ENCODE measurements at places on chromosomes 1 and 21.

GRCh38 chr1:27152004-27152828 lies 2.7 kb downstream of the SLC9A1 start:
- peak; percentile 47 for DNase-seq

- DNase-seq, result peak; percentile 67
Observed at GRCh38 chr1:200971955-200972711, 51.4 kb downstream of the KIF21B start.

DNA sequence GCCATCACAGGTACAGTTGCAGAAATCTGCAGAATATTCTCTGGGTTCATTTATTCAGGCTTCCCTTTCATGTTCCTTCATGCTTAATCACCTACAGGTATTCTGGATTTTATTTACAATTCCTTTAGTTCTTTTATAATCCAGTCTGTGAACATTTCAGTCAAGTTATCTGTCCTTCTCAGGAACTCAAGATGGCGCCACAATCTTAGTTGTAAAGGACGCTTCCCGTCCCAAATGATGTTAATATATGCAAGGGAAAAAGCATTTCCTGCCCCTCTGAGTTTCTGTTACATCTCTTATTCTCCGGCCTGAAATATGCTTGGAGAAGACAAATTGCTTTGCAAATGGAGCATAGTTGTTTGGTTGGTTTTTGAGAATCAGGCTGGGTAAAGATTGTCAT lies 19.3 kb downstream of the F3 start:
- DNase-seq, result peak; percentile 51

DNA sequence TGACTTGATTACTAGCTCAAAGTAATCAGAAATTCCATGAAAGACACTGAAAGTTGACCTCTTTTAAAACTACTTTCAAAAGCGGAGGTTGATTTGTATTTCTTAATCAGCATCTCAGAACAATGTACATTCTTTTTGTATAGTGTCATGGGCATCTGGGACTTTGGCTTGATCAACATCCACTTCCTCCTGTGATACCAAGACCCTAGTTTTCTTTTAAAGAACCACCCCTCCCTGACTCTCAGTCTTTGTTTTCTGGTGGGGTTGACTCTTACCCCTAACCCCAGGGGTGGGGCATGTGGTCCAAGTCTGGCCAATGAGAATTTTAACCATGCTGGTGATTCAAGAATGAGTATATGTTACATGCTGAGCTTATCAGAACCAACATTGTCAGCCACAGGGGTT lies 21.7 kb upstream of the IRF2BP2 start:
- DNase-seq, result no peak

GRCh38 chr1:8551057-8551456 lies 233.1 kb downstream of the SLC45A1 start:
- no peak for DNase-seq

DNA sequence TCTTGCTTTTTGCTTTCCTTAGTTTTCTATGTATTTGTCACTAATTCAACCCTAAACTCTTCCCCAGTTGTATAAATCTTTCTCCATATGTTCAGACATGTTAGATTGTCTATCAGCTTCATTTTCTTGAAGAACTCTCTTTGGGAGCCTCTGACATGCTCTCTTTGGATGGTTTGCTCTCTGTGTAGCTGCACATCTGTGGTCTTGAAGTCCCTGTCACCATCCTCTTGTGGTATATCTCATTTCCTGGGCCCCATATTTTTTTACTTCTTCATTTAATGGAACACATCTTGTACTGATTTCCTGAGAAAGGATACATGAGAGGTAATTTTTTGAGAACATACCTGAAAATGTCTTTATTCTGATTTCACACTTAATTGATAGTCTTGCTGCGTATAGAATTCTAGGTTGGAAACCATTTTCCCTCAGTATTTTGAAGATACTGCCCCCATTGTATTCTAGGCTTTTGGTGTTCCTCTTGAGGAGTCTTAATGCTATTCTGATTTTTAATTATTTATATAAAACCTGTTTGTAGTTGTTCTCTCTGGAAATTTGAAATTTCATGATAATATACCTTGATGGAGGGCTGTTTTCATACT lies 72.6 kb downstream of the ST3GAL3 start:
- no peak for DNase-seq

DNA sequence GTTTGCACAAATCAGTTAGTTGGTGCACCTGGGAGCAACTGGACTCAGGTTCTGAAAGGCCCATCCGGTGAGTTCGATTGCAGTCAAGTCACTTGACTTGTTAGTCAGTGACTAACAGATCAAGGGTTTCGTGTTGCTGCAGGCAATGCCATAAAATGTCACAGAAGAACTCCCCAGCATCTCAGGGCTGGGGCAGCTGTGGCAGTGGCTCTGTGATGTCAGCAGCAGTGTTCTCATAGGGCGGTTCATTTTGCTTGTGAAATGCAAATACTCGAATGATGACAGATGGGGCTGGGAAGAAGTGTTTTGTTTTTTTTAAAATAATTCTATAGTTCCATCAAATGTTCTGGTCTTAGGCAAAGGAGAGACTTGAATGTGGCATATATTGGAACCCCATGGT lies 287.8 kb downstream of the LMX1A start:
- no peak for DNase-seq

- no peak for DNase-seq
Observed at GRCh38 chr1:242178924-242179708, 180.2 kb upstream of the MAP1LC3C start.

DNA sequence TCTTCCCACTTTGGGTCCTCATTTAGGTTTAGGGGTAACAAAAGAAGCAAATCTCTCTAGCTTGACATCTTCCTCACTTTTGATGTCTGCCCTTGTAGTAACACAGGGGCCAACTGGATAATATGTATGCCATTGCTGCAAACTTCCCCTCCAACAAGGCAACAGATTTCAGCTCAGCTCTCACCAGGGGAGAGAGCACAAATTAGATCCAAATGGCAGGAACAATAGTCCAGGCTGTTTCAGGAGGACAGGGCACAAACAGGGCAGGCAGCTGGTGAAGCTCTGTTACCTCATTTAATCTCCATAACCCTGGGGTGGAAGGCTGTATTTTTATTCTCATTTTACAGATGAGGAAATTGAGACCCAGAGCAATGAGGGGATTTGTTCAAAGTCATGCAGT lies 4.3 kb upstream of the PIK3R3 start:
- DNase-seq, result no peak

DNA sequence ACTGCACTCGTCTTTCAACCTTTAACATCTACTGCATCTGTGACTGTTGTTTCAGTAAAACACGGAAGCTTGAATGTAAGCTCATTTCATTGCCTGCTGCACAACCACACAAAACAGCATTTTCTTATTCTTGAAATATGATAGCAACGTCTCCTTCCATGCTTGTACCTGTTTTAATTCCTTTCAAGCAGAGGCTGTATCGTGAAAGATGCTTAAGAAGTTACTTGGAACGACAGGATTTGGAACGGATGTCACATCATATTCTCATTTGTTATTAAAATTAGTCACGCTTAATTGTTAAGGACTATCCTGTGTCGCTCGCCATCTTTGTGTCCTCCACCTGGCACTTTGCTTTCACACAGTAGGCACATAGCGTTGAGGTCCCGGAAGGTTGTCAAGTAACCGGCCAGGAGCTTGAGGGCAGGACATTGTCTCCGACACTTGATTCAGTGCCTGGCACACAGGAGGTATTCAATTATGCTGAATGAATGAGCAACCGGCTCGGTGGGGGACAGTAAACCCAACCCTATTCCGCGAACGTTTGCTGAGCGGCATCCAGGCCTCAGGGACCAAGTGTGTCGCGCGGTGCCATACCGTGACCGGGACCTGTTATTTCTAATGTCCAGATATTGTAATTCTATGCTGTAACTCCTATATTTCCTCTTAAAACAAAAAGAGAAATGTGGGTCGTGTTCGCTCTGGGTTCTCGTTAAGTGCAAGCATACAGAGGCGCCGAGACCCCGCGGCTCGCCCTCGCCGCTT lies 499 bp upstream of the SH3GLB1 start:
- peak; percentile 20 for DNase-seq

DNA sequence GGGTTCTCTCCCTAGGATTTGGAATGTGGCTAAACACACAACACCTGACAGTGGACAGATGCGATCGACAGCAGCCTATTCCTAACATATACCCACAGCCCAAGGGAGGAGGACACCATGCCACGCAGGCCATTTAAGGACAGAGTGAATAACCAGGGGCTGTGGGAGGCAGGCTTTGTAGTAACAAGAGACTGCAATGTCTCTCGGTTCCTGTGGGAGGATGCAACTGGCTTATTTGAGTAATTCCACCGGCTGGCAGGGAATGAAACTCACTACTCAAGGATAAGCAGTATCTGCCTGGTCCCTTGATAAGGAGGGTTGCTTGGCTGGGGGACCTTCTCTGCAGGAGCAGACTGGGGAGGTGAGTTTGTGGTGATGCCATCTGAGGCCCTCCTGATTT lies 109.6 kb downstream of the PCP4 start:
- no peak for DNase-seq
